ENCODE measurements at places on chromosomes 7 and 10.

DNA sequence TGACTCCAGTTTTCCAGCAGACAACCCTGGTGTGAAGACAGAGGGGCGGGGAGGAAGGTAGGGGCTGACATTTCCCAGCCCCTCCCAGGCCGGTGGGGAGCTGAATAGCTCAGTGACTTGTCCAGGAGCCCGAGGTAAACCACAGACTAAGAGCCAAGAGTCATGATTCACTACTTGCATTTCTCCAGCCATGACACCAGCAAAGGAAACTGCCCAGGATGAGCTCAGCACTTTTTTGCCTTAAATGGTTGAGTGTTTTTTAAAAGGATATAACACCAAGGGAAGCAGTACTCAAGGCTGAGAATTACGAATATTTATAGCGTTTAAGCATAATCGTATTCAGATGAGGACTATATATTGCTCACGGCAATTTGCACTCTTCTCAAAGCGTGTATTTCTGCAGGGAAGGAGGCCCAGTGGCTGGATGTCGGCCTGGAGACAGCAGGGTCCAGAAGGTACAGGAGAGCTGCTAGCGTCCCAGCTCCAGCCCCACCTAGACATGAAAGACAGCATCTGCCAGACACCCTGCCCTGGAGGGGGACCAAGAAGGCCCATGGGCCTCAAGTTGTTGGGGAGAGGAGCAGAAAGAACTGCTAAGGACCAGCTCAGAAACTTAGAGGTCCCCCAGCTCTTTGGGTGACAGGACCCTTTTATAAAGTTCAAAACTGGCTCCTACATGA, 141.4 kb downstream of the GRID1 start:
- DNase-seq, result no peak

GRCh38 chr7:73704640-73705550, 14.6 kb downstream of the STX1A start:
- peak; percentile 36 for DNase-seq

DNA sequence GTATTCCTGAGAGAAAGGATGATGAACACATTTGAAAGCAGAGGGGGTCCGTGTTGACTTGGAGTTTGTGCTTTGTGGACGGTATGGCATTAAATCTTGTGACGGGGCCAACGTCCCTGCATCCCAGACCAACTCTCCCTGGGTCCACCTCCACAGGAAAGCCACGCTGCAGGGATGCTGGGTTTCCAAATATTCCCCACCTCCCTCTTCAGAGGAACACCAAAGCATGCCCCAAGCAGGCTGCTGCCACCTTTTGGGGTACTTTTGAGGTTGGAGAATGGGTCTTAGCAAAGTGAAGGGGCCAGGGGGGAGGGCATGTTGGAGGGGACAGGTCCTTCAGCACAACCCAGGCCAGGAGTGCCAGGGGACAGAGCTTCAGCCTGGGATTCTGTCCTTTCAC, 504.4 kb downstream of the TCERG1L start:
- no peak for DNase-seq

DNA sequence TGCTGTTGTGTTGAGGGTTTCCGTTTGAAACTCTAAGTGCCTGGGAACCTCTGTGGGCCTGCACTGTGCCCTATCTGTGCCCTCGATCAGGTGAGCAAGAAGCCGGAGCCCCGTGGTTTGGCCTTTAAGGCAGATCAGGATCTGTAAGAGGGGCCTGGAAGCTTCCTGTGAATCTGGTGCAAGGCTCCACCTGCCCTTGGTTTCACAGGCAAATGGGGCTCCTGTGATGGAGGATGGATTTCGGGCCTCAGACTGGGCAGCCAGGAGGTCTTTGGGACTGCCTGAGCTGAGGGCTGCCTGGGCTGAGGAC, 21.6 kb downstream of the SCART1 start:
- no peak for DNase-seq

GRCh38 chr10:104333032-104333727, 5.1 kb downstream of the ITPRIP start:
- DNase-seq, result no peak

DNA sequence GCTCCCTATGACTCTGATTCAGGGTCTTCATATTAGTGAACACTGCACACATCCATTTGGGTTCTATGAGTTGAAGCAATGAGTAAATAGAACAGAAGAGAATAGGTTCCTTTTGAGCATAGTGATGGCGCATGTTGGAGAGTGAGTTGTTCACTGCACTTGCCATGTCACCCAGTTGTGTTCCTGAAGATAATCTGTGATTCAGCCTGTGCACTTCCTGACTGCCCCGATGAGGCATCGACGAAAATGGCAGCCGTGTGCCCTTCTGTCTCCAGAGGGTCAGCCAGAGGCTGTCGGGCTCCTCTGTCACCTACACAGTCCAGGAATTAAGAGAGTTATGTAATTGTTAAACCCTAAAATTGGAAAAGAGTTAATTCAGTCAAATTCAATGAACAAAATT, 94.7 kb downstream of the GALNT11 start:
- DNase-seq, result no peak

DNA sequence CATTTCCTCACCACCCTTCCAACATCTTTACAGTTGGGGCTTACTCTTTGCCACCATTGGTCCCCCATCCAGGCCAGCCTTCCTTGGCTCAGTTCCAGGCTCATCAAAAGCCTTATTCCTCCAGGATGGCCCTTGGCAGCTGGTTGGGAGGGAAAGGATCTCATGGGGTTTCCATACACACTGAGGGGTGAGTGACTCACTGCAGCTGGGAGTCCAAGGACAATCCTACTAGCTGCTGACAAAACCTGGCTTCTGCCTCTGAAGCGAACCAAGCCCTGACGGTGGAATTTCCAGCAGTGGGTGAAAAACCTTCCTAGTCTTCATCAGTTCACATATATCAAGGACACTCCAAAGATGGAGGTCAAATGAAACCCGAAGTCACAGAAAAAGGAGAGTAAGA, 22.9 kb downstream of the CRHR2 start:
- DNase-seq, result no peak

DNA sequence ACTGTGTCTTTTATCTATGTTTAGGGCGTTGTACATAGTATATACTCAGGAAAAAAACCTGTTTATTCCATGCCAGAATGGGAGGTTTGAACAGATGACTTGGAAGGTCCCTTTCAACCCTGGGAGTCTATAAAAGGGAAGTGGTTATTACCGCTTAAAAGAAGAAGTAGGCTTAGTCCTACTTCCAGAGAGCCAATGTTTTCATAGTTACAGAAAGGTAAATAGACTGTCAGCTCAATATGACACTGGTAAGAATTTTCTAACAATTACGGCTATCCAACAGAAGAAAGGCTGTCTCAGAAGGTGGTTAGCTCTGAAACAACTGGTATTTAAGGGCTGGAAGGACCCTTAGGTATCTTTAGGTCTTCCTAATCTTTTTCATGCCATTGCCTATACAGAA, 1.1 kb upstream of the TFAM start:
- DNase-seq, result no peak

- no peak for DNase-seq
Measured at GRCh38 chr7:111029141-111029572, 61.8 kb upstream of the LRRN3 start.

GRCh38 chr7:7417851-7418250, 117.8 kb downstream of the COL28A1 start:
- no peak for DNase-seq

GRCh38 chr7:36777062-36777461, 52.8 kb upstream of the AOAH start:
- DNase-seq, result no peak

- no peak for DNase-seq
Measured at GRCh38 chr10:82361256-82361655, 486.3 kb downstream of the NRG3 start.

GRCh38 chr7:128914566-128915151, 4.2 kb upstream of the KCP start:
- no peak for DNase-seq

Measured in amygdala (tissue), 56 donors.